ENCODE measurements at places on chromosomes 6 and 20. TPM values are rescaled to one million over a fixed set of nuclear protein-coding genes. Genes with fewer than 3 reads are reported as not detected.

- no peak for DNase-seq
Measured at GRCh38 chr20:30285677-30286076, 971.8 kb upstream of the DEFB115 start.

The LGSN gene
- total RNA-seq = not detected

The CASS4 gene
- not detected for total RNA-seq

GRCh38 chr6:140845701-140846100, 1287.0 kb upstream of the GJE1 start:
- no peak for DNase-seq

The GSTA3 gene
- not detected for total RNA-seq

The IMPG1 gene
- total RNA-seq = not detected

- DNase-seq = no peak
Measured at GRCh38 chr6:109815054-109815453, 124.0 kb downstream of the FIG4 start.

DNA sequence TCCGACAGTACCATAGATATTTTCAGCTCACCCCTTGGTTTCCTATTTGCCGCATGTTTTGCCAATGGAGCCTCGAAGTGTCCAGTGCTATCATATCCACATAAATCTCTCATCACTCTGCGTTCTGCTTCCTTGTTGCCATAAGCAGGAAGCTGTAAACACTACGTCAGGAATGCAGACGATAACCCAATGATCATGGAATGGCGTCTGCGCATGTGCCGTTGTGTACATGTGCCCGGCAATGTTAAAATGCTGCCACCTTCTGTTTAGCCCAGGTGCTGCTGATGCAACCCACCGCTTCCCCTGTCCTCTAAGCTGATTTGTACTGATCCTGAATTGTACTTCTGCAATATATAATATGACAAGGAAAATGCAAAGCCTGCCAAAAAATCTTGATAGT, 607.5 kb downstream of the HDGFL1 start:
- no peak for DNase-seq

The BPIFA1 gene
- total RNA-seq = not detected

The SDC4 gene
- not detected for total RNA-seq

DNA sequence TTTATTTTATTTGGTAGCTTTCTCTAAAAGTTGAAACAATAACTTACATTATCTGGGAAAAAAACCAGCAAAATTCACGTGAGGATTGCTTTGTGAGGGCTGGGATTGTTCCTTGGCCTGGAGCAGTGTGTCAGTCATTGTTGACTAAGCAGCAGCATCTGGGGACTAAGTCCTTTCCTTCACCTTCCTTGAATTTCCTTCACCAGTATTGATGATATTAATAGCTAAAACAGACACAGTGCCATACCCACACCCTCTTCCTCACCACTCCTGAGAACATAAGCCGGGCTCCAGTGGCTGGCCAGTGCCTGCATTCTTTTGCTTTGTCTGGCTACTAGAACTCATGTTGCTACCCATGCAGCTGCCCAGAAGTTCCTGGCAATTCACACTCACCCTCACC, 23.7 kb downstream of the PLCB1 start:
- DNase-seq = no peak

- DNase-seq = no peak
Measured at GRCh38 chr6:14269436-14269835, 151.9 kb downstream of the CD83 start.

DNA sequence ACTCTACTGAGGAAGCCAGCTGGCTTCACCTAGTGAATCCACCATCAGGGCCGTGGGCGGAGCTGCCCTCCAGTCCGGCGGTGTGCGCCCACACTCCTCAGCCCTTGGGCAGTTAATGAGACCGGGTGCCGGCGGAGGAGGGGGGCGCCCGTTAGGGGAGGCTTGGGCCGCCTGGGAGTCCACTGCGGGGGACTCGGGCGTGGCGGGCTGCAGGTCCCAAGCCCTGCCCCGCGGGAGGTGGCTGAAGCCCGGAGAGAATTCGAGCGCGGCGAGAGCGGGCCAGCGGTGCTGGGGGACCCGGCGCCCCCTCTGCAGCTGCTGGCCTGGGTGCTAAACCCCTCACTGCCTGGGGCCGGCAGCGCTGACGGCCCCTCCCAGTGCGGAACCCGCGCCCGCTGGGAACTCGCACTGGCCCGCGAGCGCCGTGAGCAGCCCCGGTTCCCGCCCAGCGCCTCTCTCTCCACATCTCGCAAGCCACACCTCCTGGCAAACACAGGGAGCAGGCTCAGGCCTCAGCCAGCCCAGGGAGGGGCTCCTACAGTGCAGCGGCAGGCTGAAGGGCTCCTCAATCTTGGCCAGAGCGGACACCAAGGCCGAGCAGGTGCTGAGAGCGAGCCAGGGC, 38.4 kb upstream of the GCNT2 start:
- no peak for DNase-seq

GRCh38 chr6:5679691-5680090, 327.0 kb downstream of the NRN1 start:
- no peak for DNase-seq

- no peak for DNase-seq
Measured at GRCh38 chr6:12769556-12770256, 53.1 kb downstream of the PHACTR1 start.

GRCh38 chr6:2507521-2508037, 243.1 kb downstream of the MYLK4 start:
- no peak for DNase-seq

GRCh38 chr6:33289784-33290315, 449 bp downstream of the PFDN6 start:
- no peak for DNase-seq

DNA sequence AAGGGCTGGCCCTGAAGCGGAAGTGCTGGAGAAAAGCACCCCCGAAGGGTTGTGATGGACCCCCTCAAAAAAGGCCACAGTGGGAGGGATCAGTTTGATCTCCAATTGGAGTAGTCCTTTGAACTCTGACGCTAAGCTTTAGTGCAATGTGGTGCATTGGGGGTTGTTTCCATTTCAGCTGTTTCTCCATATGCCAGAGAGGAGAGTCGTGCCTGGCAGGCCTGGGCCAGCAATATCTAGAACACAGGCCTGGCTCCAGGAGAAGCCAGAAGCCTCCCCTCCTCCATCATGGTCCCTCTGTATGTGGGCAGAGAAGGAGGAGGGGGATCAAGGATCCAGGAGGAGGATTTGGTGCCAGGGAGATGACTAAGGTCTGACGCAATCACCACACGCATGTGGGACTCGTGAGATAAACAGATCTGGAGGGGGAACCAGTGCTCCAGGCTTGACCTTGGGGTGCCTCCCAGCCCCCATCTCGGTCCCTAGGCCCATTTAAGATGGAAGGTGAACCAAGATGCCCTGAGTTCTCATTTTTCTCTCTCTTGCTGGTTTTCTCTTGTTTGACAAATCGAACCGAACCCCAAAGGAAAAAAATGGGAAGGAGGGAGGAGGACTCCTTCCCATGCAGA, 517.4 kb upstream of the JARID2 start:
- DNase-seq = no peak

GRCh38 chr6:131258816-131259476, 123.7 kb downstream of the AKAP7 start:
- no peak for DNase-seq

The OPN5 gene
- total RNA-seq = not detected

The THBS2 gene
- total RNA-seq = not detected

DNA sequence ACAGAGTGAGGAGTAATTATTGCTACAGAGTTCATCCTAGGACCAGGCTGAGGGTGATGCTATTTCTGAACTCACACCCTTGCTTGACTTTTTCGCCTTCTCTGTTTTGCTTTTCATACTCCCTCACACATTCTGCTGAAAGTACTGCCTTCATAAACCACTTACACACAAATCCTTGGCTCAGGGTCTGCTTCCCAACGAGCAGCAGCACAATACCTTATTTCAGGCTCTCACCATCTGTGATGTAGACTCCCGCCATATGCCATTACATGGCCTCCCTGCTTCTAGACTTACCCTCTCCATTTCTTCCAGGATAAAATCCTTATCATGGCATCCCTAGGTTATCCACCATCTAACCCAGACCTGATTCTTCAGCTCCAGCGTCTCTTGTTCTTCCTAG, 321.3 kb upstream of the SPTLC3 start:
- no peak for DNase-seq

The CST5 gene
- not detected for total RNA-seq

The UBD gene
- total RNA-seq = not detected

GRCh38 chr6:24825130-24825630, 26.5 kb upstream of the ARMH2 start:
- no peak for DNase-seq

DNA sequence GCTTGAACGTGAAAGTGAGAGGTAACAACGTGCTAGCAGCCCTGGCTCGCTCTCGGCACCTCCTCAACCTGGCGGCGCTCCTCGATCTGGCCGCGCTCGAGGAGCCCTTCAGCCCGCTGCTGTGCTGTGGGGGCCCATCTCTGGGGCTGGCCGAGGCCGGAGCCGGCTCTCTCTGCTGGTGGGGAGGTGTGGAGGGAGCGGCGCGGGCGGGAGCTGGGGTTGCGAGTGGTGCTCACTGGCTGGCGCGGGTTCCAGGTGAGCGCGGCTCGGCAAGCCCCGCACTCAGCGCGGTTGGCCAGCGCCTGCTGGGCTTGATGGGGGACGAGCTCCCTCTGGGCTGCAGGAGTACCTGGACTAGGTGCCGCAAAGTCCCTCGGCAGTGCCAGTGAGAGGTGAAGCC, 52.5 kb upstream of the RPS6KA2 start:
- DNase-seq = no peak
